A172 (cell line): ENCODE measurements at places on chromosomes 6 and 20. TPM values are rescaled to one million over a fixed set of nuclear protein-coding genes. Genes with fewer than 3 reads are reported as not detected.

Gene EFCAB8
- total RNA-seq: not detected in 2 replicates

Gene MATN4
- total RNA-seq: not detected in 2 replicates

Gene GGTLC1
- total RNA-seq: not detected in 2 replicates

Gene NMBR
- not detected in 2 replicates for total RNA-seq

Gene SLC32A1
- total RNA-seq: not detected in 2 replicates

Gene HUS1B
- total RNA-seq: 0.12 and 1.2 TPM in 2 replicates

Gene CPXM1
- not detected in 2 replicates for total RNA-seq

Gene IMPG1
- not detected in 2 replicates for total RNA-seq

Gene GTF3C6
- 128 and 230 TPM in 2 replicates for total RNA-seq

Gene PHF3
- total RNA-seq: 33.0 and 41.9 TPM in 2 replicates

Gene SEC63
- total RNA-seq: 11.5 and 18.7 TPM in 2 replicates

Gene AGER
- 0.60 and 2.2 TPM in 2 replicates for total RNA-seq

Gene EYS
- 0.24 and 0.81 TPM in 2 replicates for total RNA-seq

Gene PNPLA1
- not detected in 2 replicates for total RNA-seq

Gene ANGPT4
- 0.05 TPM in 1 of 2 replicates, not detected in the other for total RNA-seq

Gene DZANK1
- 1.7 and 2.9 TPM in 2 replicates for total RNA-seq
